ENCODE measurements at places on chromosomes 1 and 21.

- no peak for DNase-seq
Observed at GRCh38 chr1:116290085-116290705, 82.8 kb upstream of the ATP1A1 start.

- no peak for DNase-seq
Observed at GRCh38 chr1:54300401-54300800, 100.4 kb downstream of the MRPL37 start.

DNA sequence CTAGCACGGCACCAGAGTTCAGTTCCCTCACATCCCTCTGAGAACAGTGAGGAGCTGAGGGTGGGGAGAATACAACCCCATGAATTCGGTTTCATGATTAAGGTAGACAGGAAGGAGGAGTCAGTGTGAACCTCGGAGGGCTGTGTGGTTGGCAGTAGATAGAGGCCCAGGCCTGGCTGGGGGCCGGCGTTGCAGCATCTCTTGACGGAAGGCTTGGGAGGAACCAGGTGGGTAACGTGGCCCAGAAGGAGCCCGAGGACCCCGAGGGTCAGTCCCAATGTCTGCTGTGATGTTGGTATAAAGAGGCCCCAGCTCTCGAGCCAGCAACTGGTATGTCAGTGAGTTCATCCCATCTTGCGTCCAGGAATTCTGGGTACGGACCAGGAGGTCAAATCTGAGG lies 5.5 kb downstream of the PPOX start:
- no peak for DNase-seq

GRCh38 chr21:28738420-28738704 lies 254.3 kb downstream of the LTN1 start:
- DNase-seq, result no peak

- DNase-seq, result no peak
Observed at GRCh38 chr1:54215523-54215922, 15.6 kb downstream of the MRPL37 start.

DNA sequence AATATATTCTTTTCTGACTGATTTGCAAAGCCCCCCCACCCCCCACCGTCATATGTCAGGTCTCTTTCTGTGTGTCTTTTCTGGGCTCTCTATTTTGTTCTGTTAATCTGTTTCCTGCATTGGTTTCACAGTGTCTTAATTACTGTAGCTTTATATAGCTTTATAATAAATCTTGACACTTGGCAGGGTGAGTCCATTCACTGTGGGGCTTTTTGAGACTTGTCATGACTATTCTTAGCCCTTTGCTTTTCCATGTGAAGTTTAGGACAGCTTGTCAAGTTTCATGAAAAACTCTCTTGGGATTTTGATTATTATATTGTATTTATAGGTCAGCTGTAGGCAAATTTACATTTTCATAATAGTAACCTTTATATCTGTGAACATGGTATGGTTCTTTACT lies 50.4 kb downstream of the MIGA1 start:
- no peak for DNase-seq

DNA sequence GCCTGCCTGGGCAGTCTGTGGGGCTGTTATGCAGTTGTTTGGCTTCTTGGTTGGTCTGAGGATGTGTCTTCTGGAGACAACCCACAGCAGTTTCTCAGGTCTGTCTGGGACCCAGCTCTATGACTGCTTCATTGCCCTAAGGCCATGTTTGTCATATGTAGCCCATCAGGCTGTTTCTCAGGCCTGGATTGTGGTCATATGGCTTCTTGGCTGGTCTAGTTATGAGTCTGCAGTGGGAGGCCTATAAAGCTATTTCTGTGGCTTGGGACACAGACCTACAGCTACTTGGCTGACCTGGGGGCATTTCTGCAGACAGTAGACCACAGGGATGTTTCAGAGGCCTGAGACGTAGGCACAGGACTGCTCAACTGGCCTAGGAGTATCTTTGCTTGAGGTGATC lies 41.5 kb downstream of the CHIA start:
- DNase-seq, result no peak

GRCh38 chr1:89602871-89603404 lies 30.0 kb upstream of the LRRC8C start:
- no peak for DNase-seq

DNA sequence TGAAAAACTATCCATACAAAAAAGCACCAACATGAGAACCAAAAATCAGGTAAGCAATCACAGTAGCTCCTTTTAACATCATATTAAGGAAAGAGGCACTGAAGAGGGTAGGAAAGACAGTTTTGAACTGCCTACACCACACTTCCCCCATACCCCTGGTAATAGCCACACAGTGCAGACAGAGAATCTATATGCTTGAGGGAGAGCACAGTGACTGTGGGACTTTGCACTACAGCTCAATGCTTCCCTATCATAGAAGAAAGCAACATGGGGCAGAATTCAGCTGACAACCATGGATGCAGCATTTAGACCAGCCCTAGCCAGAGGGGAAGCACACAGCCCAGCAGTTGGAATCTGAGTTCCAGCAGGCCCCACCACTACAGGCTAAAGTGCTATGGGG lies 7.9 kb upstream of the TEX50 start:
- DNase-seq, result no peak

DNA sequence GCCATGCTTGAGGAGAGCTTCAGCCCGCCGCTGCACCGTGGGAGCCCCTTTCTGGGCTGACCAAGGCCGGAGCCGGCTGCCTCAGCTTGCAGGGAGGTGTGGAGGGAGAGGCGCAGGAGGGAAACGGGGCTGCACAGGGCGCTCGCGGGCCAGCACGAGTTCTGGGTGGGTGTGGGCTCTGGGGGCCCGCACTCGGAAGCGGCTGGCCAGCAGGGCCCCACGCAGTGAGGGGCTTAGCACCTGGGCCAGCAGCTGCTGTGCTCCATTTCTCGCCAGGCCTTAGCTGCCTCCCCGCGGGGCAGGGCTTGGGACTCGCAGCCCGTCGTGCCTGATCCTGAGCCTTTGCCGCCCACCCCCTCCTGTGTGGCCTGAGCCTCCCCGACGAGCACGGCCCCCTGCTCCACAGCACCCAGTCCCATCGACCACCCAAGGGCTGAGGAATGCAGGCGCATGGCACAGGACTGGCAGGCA lies 1554.0 kb downstream of the KCNT2 start:
- no peak for DNase-seq

GRCh38 chr21:44847261-44848056 lies 26.0 kb downstream of the PTTG1IP start:
- DNase-seq, result no peak

DNA sequence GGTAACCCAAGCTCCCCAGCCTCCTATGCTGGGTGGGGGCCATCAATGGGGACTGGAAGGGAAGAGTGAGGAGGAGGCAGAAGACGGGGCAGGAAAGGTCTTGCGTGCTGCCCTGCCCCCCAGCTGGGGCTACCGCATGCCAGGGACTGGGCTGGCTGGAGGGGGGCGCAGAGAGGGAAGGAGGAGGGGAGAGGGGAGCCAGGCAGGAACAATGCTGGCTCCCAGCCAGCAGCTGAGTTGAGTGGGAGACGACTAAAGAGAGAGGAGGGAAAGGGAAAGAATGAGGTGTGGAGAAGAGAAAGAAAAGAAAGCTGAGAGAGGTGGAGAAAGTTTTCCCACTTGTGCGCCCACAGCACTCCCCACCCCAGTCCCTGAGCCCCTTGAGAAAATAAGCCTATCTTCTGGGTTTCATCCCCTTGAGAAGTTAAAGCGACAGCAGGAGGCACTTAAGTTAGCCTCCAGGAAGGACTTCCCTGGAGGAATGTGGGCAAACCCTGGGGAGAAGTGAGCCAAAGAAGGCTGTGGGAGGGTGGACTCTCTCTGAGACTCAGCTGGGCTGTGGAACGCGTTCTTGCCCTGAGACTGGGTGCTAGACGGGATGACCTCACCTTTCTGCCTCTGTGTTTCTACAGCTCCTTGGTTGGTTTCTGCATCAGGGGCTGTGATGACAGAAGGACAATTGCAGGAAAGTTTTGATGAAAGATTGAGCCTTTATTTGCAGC lies 12.9 kb upstream of the NES start:
- no peak for DNase-seq

DNA sequence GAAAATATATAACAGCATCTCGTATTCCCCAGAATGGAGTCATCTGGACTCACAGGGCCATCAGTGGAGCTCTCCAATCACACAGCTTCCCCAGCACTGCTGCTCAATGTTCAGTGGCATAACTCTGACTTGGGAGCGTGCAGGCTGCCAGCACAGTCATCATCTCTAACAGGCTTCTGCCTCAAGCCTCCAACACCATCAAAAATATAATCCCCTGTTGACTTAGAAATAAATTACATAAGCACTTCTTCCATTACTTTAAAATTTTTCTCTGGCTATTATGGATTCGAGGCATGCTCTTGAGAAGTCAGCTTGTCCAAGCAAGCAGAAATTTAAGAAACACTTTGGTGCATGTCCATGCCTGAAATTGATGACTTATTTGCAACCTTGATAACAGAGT lies 6.2 kb downstream of the DUSP23 start:
- DNase-seq, result no peak

- no peak for DNase-seq
Observed at GRCh38 chr1:204513117-204513716, 3.0 kb upstream of the MDM4 start.

- no peak for DNase-seq
Observed at GRCh38 chr1:27658951-27659496, 13.0 kb downstream of the IFI6 start.
